ENCODE measurements at places on chromosomes 5 and 9. TPM values are rescaled to one million over a fixed set of nuclear protein-coding genes. Genes with fewer than 3 reads are reported as not detected.

HEMGN gene
- 0.83 TPM for total RNA-seq

RGS7BP gene
- total RNA-seq, result 11.7 TPM

NME5 gene
- 2.3 TPM for total RNA-seq

ISL1 gene
- total RNA-seq, result not detected

GCNT4 gene
- total RNA-seq, result 3.0 TPM

SETD9 gene
- 9.3 TPM for total RNA-seq

DNA sequence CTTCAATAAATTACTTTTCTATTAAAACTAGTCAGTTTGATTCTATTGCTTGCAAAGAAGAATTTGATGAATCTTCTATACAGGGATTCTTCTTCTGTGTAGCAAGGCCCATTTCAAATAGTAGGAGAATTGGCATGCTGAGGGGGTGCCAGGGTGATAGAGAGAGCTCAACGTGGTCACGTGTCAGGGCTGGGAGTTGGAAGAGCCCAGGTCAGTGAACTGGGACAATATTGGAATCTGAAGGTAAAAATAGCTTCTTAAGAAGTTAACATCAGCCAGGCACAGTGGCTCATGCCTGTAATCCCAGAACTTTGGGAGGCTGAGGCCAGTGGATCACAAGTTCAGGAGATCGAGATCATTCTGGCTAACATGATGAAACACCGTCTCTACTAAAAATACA, 64.1 kb upstream of the TLE1 start:
- DNase-seq, result no peak

DNA sequence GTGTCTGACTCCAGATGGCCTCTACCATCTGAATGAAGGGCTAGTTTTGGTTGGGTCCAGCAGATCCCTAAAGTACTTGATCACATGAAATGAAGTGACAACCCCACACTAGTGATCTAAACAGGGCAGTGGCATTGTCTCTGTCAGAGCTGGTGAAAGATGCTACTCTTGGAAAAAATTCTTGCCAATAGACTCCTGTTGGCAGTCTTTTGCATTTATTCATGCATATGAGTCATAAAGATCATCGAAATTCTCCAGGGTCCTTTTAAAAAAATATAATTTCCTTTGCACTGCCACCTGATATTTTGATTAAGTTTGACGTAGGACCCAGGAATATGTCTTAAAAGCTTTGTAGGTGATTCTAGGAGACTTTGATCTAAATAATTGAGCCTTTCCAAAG, 135.1 kb upstream of the ELL2 start:
- no peak for DNase-seq

DNA sequence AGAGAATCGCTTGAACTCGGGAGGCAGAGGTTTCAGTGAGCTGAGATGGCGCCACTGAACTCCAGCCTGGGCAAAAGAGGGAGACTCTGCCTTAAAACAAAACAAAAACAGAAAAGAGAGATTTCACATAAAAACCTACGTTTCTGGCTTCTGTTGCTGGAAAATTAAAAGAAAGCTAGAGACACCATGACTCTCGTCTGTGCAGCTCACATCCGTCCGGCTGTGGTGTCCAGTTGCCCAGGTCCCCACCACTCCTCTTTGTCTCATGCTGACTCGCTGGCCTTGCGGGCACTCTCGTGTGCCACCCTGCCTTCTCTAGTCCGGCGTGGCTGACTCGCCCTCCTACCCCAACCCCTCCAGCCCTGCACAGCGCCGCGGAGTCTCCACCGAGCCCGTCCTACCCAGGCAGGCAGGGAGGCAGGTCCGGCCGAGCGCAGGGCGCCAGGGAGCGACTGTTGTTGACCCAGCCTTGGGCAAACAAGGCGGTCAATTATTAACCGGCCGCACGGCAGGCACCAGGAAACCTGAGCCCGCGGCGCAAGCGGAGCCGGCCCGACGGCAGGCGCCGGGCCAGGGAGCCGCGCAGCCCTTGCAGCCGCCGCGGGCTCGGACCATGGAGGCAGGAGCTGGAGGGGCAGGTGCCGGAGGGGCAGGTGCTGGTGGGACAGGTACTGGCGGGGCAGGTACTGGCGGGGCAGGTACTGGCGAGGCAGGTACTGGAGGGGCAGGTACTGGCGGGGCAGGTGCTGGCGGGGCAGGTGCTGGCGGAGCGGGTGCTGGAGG, at the start of gene PRRT1B:
Gene PRRT1B (plus strand): TSS at position 521 of the 783 bp plus-strand sequence. CDS start 93 bp downstream, at position 614.
- peak; percentile 82 for DNase-seq

- peak; percentile 82 for DNase-seq
These were observed 21.3 kb upstream of the NDST1 start for GRCh38 chr5:150486402-150487198.

DNA sequence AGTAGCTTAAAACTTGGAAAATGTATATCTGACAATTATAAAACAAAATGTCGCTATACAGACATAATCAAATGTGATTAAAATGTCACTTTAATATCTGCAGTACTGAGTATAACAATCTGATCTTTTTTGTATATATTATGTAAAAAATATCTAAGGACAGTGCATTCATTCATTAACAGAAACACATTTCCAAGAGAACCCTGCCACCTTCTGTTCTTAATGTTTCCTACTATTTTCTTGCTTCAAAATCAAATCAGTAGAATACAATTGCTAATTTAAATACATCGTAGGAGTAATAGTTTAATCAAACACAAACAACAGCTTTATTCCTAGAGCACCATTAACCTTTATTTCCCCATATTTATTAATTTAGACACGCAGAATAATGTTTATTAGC, 142.6 kb upstream of the ST8SIA4 start:
- DNase-seq, result no peak

- DNase-seq, result no peak
These were observed 39.9 kb upstream of the HAND1 start for GRCh38 chr5:154517810-154518437.

- no peak for DNase-seq
These were observed 116.9 kb upstream of the TLR4 start for GRCh38 chr9:117587263-117587662.

GRCh38 chr5:16410338-16410737, 55.3 kb downstream of the ZNF622 start:
- no peak for DNase-seq

GRCh38 chr5:166436872-166437271, 1854.6 kb upstream of the WWC1 start:
- no peak for DNase-seq

DNA sequence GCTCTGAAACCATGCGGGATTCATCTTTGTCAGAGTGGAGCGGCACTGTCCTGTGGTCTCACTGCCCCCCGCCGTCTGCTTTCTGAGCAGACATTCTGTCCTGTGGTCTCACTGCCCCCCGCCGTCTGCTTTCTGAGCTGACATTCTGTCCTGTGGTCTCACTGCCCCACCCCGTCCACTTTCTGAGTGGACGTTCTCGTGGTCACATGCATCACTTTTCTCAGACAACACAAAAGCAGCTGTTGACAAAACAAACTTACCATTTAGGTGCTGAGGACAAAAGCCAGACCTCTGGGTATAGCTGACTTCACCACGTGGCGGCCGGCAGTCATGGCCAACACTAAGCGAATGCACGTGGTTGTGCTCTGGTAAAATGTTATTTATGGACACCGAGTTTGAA, 2.8 kb downstream of the LRRC14B start:
- DNase-seq, result peak; percentile 73

DNA sequence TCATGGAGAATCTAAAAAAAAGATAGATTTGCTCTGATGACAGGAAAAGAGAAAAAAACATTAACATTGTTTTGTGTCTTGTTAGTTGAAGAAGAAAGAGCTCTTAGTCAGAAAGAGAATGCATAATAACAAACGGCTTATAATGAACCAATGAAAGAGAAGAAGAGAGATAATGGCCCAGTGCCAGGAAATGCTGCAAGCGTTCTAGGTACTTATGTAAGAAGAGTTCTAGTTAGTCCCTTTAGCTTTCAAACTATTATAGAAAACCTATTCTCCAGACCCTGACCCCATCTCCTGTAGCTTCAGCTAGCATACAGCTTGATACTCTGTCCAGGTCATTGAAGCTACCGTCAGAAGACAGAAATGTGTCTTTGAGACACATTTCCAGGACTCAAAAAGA, 70.2 kb downstream of the FBXL17 start:
- no peak for DNase-seq

- peak; percentile 66 for DNase-seq
These were observed 32.3 kb upstream of the ADAMTS2 start for GRCh38 chr5:179377421-179378115.

DNA sequence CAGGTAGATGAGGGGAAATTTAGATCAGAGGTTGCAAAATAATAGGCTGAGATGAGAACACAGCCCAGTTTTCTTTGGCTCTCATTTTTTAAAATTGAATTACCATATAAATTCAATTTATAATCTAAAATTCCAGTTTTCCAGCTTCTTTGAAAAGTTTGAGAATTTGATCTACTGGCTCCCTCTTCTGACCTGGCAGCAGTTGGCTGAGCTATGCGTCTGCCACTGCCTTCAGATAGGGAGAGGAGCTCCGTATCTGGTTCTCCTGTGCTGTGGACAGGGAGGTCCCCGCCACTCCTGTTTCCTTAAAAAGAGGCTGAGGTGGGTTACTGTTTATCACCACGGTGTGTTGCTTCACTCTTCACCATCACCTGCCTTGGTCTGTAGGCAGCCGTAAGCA, 103.7 kb downstream of the ARHGAP26 start:
- no peak for DNase-seq

DNA sequence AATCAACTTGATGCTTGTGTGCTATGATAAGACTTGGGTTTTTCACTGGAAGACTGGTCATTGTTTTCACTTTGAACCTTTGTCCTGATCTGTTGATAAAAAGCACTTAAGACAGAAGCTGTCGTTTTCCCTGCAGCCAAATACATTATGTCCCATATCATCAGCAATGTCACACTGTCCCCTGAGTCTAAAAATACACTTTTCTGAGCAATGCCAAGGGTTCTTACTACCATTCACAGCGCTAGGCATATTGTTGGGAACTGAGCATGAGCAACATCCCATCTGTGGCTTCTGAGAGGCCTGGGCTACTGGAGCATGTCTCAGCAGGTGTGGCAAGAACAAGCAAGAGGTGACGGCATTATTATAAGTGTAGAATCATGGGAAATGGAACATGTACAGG, 81.8 kb downstream of the SEMA6A start:
- DNase-seq, result no peak

DNA sequence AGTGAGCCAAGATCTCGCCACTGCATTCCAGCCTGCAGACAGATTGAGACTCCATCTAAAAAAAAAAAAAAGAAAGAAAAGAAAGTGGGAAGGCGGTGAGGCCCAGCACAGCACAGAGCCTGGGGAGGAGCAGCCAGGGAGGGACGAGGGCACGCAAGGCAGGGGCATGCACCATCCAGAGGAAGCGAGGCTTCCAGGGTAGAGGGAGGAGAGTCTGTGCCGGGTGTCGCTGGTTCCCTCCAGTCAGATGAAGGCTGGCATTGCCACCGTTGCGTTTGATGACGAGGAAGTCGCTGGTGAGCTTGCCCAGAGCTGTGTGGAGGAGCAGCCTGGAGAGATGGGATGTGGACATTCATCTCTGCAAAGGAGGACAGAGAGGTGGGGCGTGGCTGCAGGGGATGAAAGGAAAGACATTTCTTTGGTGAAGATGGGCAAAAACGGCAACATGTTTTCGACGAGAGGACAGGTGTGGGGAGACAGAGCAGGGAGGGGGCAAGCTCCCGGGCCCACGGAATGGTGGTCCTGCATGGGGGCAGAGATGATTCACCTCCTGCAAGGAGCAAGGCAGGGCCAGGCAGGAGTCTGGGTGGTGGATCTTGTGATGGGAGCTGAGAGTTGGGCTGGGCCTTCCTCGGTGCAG, 18.6 kb upstream of the OLFM1 start:
- peak; percentile 45 for DNase-seq

- no peak for DNase-seq
These were observed 6.8 kb upstream of the FCHSD1 start for GRCh38 chr5:141657937-141658545.

- no peak for DNase-seq
These were observed 72.7 kb downstream of the LURAP1L start for GRCh38 chr9:12847561-12847960.

- DNase-seq, result no peak
These were observed 92.6 kb upstream of the IRX4 start for GRCh38 chr5:1975406-1975715.

DNA sequence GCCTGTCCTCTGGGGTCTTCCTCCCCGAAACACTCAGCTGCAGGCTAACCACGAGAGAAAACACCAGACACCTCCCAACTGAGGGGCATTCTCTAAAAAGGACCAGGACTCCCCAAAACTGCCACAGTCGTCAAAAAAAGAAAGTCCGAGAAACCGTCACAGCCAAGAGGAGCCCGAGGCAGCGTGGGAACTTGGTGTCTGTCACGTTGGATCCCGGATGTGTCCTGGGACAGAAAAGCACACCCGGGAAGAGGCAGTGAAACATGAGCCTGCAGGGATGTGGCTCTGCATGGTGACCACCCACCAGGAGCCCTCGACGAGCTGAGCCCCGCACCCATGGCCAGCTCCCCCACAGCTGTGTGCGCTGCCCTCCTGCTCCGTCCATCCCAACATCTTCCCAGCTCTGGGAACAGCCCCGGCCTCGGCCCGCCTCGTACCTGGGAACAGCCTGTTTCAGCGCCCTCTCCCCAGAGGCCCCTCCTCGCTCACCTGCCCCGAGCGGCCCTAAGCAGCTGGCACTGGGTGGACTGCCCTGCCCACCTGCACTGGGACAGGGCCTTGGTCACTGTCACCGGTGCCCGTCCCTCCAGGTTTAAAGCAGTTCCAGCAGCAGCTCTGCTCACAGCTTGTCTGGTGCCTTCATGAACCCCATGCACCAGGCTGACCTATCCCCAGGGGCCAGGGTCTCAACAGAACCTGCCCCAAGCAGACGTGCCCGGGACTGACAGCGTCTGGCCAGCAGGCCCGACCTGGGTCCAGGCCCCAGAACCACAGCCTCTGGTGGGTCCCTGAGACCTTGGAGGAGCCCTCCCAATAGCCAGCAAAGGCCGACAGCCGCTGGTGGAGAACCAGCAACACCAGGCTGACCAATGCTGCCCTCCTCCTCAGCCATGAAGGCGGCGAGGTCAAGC, 10.9 kb downstream of the SLC12A7 start:
- no peak for DNase-seq

DNA sequence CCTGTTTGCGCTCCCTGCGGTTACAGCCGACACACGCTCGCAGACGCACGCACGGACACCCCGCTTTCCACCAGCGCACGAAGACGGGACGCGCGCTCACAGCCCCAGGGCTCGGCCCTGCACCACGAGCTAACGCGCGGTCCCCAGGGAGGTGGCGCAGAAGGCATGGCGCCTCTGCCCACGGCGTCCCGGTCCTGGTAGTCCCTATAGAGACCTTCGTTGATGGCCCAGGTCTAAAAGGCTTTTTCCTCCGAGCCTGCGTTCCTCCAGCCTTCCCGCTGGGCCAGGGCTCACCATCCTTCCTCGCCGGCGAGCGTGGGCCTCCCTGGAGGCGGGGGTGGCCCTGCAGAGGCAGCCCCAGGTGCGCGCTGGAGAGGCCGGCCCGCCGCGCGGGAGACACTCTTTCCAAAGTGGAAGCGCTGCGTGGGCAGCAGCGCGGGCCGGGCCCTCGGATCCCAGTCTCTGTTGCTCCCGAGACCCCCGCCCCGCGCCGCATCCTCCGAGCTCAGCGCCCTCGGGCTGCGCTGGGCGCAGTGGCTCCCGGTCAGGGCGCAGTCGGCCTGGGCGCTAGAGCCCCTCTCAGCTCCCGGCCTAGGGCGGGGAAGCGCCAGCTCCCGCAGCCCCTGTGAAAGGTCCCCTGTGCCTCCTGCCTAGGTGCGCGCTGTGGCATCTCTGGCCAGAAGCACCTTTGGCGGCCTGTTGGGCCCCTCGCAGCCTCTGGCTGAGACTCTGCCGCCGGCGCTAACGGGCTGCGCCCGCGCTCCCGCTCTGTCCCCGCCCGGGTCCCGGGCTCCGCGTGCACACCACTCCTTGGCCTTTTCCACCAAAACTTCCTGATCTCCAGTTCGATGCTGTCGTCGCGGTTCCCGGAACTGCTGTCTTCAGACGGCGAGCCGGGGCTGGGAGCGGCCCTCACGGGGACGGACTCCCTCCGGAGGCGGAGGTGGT, 31.9 kb upstream of the FANCC start:
- DNase-seq, result peak; percentile 78

Data from posterior vena cava (tissue), 2 donors.